ENCODE measurements at places on chromosomes 1 and 21.

- no peak for DNase-seq
Measured at GRCh38 chr1:206654828-206655227, 19.5 kb downstream of the DYRK3 start.

- no peak for DNase-seq
Measured at GRCh38 chr1:42680055-42680454, 2.2 kb upstream of the YBX1 start.

DNA sequence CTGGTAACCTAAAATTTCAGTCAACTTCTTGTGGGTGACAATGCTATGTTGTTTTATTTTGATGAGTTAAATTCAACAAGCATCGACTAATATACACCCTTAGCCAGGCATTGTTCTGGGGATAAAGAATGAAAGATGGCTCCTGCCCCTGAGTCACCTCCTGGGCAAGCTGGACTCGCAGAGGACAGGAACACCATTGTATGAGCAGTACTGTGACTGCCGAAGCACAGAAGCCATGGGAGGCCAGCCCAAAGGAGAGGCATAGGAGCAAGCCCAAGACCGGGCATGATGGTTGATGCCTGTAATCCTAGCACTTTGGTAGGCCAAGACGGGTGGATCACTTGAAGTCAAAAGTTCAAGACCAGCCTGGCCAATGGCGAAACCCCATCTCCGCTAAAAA lies 555.2 kb downstream of the OMA1 start:
- no peak for DNase-seq

DNA sequence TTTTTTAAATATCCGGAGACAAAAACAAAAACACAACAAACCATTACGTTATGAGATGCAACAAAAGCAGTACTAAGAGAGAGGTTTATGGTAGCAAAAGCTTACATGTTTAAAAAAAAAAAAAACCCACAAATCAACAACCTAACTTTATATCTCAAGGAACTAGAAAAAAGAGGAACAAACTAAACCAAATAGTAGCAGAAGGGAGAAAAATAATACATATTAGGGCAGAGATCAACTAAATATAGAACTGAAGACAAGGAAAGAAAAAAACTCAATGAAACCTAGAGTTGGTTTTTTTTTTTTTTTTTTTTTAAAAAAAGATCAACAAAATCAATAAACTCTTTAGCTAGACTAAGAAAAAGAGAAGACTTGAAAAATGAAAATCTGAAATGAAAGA lies 34.9 kb downstream of the ZNF644 start:
- DNase-seq, result no peak

DNA sequence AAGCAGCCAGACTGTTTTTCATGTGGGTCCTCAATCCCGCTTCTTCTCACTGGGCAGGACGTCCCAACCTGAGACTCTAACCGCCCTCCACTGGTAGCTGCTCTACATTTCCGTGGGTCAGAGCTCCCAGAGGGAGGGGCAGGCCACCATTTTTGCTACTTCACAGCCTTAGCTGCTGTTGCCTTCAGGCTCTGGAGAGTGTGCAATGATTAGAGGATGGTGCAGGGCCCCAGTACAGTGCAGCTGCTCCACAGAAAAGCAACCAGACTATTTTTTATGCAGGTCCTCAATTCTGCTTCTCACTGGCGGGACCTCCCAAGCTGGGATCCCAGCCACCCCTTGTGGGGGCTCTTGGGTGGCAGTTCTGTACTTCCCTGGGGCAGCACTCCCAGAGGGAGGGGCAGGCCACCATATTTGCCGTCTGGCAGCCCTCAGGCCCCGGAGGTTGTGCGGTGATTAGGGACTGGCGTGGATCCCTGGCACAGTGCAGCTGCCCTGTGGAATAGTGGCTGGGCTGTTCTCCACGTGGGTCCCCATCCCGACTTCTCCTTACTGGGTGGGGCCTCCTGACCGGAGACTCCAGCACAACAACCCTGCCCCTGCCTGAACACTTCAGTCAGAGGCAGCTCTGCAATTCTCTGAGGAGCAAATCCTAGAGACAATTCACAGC lies 647.6 kb upstream of the PKN2 start:
- DNase-seq, result no peak

DNA sequence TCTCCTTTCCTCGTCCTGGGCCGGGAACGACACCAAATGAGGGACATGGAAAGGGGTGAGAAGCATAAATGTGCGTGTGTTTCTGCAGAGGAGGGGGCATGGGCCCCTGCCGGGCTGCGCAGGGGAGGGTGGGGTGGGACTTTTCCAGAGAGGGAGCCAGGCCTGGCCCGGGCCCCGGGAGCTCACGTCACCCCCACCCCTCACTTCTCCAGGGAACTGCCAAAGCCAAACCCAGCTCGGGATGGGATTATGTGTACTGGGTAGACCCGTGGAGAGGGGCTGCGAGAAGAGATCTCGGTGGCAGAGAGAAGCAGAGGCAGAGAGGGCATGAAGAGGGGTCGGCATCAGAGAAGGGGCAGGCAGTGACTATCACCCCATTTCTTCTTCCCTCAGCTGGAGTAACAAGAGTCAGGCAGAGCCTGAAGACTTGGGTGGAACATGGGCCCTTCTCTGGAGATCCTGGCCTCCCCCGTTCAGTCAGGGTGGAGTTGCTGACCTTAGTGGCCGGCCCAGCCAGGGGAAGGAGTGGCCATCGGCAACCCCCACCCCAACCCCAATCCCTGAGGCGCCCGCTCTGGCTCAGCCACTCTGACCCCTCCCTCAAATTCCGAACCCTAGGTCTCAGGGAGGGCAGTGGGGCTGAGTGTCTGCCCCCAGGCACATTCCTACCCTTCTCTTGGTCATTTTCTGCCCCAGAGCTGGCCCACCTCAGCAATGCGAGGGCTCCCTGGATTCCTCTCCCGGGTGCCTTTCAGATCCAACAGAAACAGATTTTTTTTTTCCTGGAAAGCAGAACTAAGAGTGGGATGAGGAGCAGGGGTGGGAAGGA lies 1.2 kb downstream of the ADAMTSL4 start:
- no peak for DNase-seq

DNA sequence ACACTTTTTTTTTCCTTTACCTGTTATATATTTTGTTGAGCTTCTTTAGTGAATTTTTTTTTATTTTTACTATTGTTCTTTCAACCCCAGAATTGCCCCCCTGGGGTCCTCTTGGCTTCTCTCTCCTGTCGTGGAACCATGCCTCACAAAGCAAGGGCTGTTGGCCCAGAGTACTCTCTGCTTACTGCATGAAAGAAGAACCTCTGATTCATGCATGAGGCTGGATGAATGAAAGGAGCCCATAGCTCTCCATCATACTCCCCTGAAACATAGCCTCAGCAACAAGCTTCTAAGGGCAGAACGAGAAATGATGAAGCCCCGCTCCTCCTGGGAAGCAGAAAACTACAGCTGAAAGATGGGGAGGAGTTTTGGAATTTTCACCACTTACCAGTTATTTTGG lies 1441.0 kb downstream of the BRINP3 start:
- DNase-seq, result no peak

GRCh38 chr1:101257500-101258325 lies 20.9 kb downstream of the S1PR1 start:
- DNase-seq, result no peak

GRCh38 chr21:32348604-32349332 lies 44.0 kb downstream of the URB1 start:
- DNase-seq, result no peak

- DNase-seq, result no peak
Measured at GRCh38 chr1:53038566-53038965, 23.4 kb upstream of the PODN start.

- DNase-seq, result no peak
Measured at GRCh38 chr21:36127977-36128376, 6.9 kb upstream of the CBR3 start.

GRCh38 chr1:180167021-180167701 lies 12.5 kb downstream of the QSOX1 start:
- no peak for DNase-seq

DNA sequence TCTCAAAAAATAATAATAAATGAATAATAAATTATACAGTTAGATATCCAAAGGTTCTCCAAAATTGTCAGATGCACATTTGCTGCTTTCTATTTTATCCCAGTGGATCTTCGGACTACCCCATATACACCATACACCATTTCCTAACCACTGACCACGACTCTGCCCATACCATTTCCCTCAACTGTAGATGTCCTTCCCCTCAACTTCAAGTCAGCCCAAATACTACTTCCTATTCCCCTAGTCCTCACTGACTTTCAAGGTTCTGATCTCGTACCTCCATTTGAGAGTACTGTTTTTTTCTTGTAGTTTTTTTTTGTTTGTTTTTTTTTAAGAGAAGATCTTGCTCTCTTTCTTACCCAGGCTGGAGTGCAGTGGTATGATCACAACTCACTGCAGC lies 19.6 kb downstream of the EIF4G3 start:
- no peak for DNase-seq

DNA sequence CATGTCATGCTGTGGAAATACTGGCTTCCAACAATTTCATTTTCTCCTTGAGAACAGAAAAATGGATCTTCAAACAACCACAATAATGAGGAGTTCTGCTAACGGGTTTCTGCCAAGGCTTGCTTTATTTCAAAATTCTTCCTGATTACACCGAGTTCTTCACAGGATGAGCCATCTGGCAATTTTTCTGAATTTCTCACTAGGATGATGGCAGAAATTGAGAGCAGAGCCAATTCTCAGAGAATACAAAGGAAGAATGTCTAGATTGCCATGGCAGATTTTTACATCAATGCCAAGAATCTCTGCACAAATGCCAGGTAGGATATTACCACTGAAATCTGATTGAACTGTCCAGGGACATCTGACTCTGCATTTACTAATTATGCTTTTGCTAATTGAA lies 619.0 kb upstream of the CHRM3 start:
- no peak for DNase-seq

All from foreskin keratinocyte (primary cell).